ENCODE measurements at places on chromosomes 16 and 17. TPM values are rescaled to one million over a fixed set of nuclear protein-coding genes. Genes with fewer than 3 reads are reported as not detected.

GRCh38 chr17:80364091-80364691 is 50.8 kb upstream of the ENDOV start:
- no peak for DNase-seq

Gene PTX4
- not detected for total RNA-seq

GRCh38 chr16:75007443-75007842 is 8.6 kb downstream of the ZNRF1 start:
- DNase-seq, result no peak

DNA sequence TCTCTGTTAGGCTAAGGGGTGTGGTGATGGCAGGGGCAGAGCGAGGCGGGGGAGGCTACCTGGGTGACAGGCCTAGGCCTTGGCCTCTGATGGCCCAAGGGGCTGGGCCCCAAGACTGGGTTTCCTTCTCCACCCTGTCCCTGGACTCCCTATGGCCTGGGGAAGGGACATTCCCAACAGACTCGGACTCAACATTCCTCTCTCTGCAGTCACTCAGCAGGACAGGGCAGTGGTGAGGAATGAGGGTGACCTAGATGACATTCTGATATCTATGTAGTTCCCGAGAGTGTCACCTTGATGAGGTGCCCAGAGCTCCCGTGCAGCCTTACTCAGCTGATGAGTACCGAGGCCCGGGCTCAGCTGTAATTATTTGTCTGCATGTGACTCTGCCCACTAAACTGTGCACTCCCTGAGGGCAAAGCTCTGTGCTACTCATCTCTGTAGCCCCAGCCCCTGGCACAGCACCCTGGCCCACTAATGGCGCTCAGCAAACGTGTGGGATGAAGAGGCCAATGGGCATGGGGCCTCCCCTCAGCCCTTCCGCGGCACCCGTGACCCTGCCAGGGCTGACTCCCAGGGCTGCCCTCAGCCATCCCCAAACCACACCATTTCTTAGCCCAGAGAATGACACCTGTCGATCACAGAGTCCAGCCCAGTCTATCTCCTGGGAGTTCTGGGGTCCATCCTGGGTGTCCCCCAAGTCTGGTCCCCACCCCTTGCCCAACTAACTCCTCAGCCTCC is 2.2 kb downstream of the PLCD3 start:
- no peak for DNase-seq

DNA sequence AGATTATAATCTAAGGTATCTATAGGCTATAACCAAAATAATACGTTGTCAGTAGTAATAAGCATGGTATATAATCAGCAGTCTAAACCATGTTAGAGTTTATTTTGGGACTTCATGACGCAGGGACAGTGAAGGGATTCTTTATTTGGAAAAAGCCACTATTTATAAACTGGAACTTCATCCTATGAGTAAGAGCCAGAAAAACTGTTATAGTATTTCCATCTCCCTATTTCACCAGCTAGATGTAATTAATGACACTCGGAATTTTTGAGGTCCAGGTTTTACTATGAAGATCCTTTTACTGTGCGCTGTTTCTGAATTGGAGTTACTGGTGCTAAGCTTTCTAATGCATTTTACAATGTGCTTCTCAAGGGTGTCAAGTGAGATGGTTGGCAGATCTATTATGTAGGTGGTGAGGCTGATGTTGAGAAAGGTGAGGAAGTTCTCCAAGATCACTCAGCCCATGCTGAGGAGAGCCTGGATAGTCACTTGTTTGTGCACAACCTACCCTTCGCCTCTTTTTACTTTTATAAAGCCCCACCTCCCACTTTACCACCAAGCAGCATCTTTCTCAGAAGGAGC is 149.3 kb downstream of the MSI2 start:
- DNase-seq, result no peak

DNA sequence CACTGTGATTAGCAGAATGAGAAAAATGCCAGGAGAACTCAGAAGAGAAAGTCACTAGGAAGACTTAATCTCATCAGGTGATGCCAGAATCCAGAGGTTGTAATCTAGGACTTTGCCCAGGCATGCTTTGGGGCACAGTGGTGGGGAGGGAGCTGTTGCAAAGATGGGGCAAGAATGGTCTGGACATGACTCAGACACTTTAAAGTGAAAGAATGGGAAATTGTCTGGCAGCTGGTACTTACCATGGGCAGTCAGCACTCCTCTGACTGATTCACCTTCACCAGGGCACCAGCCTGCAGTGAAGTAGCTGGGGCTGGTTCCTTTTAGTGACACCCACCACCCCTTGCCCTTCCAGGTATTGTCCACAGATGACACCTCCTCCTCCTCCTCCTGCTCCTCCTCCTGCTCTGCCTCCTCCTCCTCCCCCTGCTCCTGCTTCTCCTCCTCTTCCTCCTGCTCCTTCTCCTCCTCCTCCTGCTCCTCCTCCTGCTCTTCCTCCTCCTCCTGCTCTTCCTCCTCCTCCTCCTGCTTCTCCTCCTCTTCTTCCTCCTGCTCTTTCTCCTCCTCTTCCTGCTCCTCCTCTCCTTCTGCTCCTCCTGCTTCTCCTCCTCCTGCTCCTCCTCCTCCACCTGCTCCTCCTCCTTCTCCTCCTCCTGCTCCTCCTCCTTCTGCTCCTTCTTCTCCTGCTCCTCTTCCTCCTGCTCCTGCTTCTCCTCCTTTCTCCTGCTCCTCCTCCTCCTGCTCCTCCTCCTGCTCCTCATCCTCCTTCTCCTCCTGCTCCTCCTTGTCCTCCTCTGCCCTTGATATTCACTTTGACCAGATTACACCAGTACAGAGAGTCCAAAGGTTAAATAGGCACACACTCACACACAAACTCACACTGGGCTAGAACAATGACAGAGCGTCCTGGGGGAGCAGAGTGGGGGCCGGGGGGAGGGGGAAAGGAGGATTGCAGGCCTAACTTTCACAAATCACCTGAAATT is at the start of gene CHD9NB:
TSS of gene CHD9NB (minus strand) at position 379 of the 983 bp plus-strand sequence. CDS start 8,739 bp downstream, outside the sequence.
- no peak for DNase-seq

Data from tibial nerve (tissue), 4 donors.